Progenitor cell of endocrine pancreas (in vitro differentiated cells): ENCODE measurements at places on chromosomes 11 and 22. TPM values are rescaled to one million over a fixed set of nuclear protein-coding genes. Genes with fewer than 3 reads are reported as not detected.

Gene MYBPC3
- total RNA-seq, result 0.10 and 0.22 TPM in 2 replicates

Gene FZD4
- total RNA-seq, result 9.3 and 11.7 TPM in 2 replicates

Gene OR2D2
- 0.53 TPM in 1 of 2 replicates, not detected in the other for total RNA-seq

Gene NNMT
- 2.4 and 2.8 TPM in 2 replicates for total RNA-seq
